Nephron progenitor cell (in vitro differentiated cells): ENCODE measurements at places on chromosomes 2 and 18.

DNA sequence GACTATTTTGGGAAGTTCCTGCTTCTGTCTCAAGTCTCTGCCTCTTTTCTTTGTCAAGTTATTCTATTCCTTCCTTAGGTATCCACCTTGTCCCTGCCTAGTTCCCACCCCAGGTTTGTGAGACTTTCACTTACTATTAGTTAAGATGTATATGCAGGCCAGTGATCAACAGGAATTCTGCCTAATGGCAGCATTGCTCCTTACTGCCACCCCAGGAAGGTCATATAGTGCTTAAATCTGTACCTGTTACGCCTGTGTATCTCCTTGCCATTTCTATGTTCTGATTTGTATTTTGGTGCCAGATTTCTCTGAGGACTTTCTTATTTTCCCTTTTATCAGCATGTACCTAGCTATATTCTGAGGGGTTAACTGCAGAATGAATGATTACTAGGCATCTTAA is 746.0 kb upstream of the TMEFF2 start:
- DNase-seq: no peak

DNA sequence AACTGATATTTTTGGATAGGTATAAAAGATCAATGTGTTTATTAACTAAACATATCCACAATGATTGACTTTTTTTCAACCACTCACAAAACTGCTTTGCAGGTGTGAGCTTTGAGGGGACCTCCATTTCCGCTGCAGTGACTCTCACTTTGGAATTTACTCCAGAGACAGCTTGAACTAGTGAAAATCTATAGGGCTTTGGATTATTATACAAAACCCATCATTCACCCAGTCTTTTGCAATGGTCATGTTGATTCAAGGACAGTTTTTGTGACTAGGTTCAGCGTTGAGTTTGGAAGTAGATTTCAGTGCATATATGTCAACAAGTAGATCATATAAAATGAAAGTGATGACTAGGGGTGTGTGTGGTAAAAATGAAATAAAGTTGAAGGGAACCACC is 87.7 kb downstream of the EHBP1 start:
- no peak for DNase-seq

DNA sequence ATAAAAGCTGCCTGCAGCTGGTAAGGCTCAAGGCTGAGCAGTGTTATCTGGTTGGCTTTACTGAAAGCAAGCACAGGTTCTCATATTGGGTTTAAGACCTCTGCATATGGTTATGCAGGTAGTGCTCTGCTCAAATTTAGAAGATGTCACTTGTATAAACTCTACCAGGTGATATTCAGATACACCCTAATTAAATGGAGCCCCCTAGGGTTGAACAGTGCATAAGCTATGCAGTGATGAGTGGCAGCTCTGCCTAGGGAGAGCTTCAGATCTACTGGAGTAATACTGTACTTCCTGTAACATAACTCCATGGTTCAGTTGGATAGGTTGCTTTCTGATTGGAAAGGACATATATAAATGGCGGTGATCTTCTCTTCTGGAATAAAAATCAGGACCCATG is 222.7 kb downstream of the CYRIA start:
- no peak for DNase-seq

GRCh38 chr2:239354132-239354790 is 46.6 kb downstream of the HDAC4 start:
- no peak for DNase-seq

- DNase-seq: no peak
Measured at GRCh38 chr2:117537032-117537431, 277.5 kb upstream of the DDX18 start.
